ENCODE measurements at places on chromosomes 2 and 18.

DNA sequence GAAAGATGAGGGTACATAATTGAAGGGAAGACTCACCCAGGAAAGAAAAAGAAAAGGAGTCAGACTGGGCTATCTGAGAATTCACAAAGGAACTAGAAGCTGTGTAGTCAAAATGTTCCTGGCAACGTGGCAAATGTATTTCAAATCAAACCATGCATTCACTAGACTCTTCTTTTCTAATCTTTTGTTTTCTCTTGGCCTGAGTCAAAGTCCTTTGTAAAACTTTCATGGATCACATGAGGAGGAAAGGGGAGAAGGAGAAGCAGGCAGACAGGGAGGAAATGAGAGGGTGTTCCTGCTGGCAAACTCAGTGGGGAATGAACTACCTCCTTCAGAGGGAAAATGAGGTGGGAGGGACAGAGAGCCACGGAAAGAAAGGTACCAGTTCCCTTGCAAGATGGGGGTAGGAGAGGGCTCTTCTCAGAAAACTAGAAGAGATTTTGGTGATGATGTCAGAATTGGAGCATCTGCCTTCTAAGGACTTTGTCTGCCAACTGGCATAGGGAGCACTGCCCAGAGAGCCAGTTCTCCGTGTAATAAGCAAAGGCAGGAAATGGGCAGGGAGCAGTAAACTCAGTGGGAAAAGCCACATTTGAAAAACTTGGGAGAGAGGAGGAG is 51.4 kb downstream of the SLC8A1 start:
- DNase-seq: no peak

GRCh38 chr2:60504049-60504448 is 49.4 kb downstream of the BCL11A start:
- no peak for DNase-seq

- DNase-seq: no peak
Measured at GRCh38 chr2:190180313-190181122, 118.0 kb upstream of the MSTN start.

- no peak for DNase-seq
Measured at GRCh38 chr2:47297767-47298425, 105.1 kb upstream of the MSH2 start.

- DNase-seq: no peak
Measured at GRCh38 chr18:51621864-51622160, 424.3 kb upstream of the MEX3C start.

- DNase-seq: no peak
Measured at GRCh38 chr2:159714247-159714930, 2.1 kb downstream of the MARCHF7 start.

DNA sequence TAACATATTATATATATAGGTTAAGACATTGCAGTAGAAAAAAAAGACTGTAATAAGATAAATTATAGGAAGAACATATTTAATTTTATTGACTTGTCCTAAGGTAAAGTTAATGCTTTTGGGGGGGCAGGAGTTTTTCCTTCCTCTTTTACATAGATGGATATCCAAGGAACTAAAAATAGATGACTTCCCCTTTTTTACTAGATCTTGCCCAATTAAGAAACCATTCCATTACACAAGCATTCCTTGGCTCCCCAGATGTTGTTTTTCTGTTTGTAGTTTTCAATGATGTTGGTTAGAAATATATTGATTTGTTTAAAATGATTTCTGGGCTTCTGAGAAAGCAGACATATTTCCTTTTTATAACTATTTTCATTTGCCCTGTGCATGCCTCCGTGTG is 22.4 kb upstream of the PMAIP1 start:
- DNase-seq: no peak

GRCh38 chr18:48707636-48708296 is 168.9 kb downstream of the CTIF start:
- DNase-seq: no peak

- no peak for DNase-seq
Measured at GRCh38 chr2:19911808-19912509, 10.2 kb upstream of the TTC32 start.

- no peak for DNase-seq
Measured at GRCh38 chr2:147525819-147526489, 318.9 kb upstream of the ACVR2A start.

- DNase-seq: no peak
Measured at GRCh38 chr2:205964111-205964761, 121.7 kb downstream of the INO80D start.

GRCh38 chr18:14927701-14928100 is 179.7 kb downstream of the ANKRD30B start:
- no peak for DNase-seq

DNA sequence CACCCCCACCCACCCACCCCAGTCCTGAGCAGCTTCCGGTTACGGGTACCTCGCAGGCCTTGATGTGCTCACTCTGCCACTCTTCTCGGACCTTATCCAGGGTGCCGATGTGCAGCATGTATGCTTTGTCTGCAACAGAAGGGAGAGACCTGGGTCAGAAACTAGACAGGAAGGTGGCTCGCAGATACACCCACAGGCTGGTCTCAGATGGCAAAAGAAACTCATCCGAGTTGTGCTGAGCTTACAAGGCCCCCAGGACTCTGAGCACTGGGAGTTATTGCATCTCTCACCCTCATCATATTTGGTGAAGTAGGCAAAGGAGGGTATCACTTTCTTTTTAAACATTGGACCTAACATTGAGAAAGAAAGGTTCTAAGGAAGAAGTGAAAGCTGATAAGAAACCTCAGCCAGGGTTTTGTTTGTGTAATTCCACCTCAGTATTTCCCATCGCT is 30.6 kb upstream of the EPG5 start:
- peak; percentile 18 for DNase-seq

- DNase-seq: no peak
Measured at GRCh38 chr2:115389024-115389423, 946.6 kb downstream of the DPP10 start.

DNA sequence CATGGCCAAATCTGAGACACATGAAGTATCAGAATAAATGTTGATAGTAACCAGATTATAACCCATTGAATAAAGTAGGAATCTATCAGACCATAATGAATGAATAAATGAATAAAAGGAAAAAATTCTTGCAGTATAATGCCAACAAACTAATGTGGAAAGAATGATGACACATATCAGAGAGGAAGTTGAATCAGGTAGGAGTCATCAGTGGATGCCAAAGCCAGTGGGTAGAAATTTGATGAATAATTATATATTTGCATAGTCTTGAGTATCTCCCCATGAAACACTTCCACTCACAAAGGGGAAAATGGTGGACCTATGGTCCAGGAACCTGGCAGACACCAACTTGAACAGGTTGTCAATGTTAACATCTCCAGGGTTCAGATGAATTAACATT is 68.6 kb downstream of the GALNT3 start:
- no peak for DNase-seq

- no peak for DNase-seq
Measured at GRCh38 chr2:118737684-118738083, 109.8 kb downstream of the EN1 start.

DNA sequence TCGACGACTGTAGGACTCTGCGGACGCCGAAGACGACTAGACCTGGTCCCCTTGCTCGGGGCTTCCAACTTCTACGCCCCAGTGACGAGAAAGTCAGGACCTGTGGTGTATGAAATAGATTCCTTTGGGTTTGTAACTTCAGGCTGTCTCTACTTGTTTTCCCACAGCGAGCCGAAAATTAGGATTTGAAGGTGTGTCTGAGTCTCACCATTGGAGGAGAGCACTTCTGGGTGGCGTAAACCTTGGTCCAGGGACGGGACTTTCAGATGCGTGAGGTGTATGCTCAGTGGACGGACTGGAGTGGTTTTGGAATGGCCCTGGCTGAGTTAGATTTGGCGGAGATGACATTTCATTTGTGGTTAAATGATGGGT is 1.3 kb downstream of the BIRC6 start:
- no peak for DNase-seq

- no peak for DNase-seq
Measured at GRCh38 chr2:157894694-157895435, 18.7 kb upstream of the ACVR1 start.

GRCh38 chr2:37614061-37614738 is 57.2 kb downstream of the CDC42EP3 start:
- DNase-seq: no peak

- DNase-seq: no peak
Measured at GRCh38 chr2:62743506-62743905, 38.0 kb downstream of the EHBP1 start.

- DNase-seq: no peak
Measured at GRCh38 chr2:234841321-234842015, 110.3 kb upstream of the SH3BP4 start.

- no peak for DNase-seq
Measured at GRCh38 chr2:23967846-23968245, 27.6 kb downstream of the UBXN2A start.

DNA sequence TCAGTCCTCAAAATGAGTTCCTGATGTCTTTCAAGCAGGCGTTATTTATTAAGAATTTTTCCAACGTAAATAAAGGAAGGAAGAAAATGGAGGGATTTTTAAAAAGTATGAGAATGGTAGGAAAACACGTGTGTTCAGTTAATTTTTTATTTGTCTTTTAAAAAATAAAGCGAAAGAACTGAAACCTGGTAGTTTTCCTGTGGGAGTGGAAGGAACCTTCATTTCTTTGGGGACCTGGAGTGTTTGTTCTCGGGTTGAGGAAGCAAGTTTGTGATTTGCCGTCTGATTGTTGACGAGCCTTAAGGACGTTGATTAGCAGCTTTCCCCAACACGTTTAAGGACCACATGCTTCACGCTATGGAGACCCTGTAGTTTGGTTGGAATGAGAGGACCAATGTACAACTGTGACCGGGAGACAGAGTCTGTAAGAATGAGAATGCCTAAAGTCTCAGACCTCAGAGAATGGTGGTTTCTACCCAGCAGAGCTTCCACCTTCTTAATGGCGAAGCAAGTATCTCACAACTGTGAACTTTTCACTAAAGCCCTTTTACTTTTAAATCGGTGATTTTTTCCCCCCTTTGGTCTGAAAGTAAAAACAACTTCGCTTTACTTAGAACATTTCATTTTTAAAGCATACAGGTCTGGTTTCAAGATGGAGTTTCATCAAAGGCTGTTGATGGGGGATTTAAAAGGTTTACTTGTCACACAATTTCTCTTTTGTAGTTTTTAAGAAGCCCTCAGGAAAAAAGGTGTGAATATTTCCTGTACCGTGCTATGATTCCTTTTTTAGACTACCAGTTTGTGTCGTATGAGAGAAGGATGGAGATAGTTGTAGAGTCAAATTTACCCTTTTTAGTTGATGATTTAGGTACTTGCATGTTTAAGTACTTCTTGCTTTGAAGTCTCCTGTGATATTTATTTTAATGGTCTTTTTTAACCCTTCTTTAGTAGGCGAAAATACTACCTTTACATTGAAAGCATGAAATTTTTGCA is 1.4 kb downstream of the TTC39C start:
- DNase-seq: no peak

GRCh38 chr2:42929546-42930024 is 137.2 kb upstream of the HAAO start:
- DNase-seq: no peak

- DNase-seq: no peak
Measured at GRCh38 chr2:165699946-165700345, 94.1 kb downstream of the GALNT3 start.

DNA sequence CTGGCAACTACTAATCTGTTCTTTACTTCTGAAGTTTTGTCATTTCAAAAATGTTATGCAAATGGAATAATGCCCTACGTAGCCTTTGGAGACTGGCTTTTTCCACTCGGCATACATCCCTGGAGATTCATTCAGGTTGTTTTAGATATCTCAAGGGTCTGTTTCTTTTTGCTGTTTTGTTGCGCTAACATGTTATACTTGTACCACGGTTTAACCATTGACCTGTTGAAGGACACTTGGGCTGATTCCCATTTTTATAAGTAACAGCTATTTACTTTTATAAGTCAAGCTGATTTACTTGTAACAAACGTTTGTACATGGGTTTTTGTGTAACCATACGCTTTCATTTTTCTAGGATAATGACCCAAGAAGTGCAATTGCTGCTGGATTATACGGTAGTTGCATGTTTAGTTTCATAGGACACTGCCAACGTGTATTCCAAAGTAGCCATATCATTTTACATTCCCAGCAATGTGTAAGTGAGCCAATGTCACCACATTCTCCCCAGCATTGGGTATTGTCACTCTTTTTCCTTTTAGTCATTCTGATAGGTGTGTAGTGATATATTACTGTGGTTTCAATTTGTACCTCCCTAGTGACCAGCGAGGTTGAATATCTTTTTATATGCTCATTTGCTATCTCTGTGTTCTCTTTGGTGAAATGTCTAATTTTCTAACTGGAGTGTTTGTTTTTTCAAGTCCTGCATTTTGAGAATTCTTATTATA is 36.5 kb upstream of the STAT4 start:
- DNase-seq: no peak

- DNase-seq: no peak
Measured at GRCh38 chr2:47437287-47437686, 34.3 kb downstream of the MSH2 start.

DNA sequence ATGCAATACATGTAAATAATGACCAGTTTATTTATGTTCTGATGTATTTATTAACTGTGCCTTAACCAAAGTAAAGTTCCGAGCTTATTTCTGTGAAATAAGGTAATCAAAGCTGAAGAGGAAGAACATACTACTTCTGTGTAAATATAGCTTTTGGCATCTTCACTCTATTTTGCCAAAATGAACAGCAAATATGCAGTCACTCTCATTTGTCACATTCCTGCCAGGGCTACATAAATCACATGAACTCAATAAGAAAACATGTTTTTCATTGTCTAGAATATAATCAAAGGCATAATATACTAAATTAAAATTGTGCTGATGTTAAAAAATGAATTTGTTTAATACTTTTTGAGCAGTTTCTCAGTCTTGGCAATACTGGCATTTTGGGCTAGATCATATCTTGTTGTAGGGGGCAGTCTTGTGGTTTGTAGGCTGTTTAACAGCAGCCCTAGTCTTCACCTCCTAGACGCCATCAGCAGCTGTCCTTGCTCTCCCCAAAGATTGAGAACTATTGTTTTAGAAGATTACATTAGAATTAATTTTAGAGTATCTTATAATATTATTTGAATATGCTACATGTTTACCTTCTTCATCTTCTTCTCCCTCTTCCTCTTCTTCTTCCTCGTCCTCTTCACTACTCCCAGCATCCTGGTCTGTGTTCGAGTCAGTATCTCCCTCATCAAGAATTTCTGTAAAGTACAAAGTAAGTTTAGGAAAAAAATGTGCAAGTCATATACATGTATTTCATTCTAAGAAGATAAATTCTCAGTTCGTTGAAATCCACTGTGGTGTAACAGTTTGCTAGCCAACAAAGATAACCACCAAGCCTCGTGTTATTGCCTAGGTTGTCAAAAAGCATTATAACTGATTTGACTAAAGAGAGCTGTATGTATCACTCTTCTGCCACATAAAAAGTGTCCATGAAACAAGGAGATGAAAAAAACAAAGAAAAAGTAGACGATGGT is 41.5 kb downstream of the CWC22 start:
- no peak for DNase-seq

DNA sequence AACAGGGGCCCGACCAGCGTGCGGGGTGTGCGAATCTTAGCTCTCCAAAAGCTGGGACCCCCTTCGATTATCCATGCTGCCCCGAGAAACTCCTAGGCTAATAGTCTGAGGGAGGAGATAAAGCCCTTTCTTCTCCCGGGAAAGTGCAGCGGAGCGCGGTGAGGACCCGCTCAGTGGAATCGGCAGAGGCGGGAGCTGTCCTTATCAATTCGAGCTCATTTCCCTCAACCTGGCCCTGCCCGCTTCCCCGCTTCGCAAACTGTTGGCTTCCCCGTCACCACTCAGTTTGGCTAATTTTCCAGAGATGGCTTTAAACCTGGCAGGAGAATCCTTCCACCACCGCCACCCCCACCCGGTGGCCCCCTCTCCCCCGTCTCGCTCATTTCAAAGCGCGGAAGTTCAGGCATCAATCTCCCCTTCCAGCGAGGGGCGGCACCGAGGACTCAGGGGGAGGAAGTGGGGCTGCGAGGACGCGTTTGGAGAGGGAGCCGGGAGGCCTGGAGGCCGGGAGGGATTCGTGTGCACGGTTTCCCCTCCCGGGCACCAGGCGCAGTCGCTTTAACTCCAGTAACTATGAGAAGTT is 1.6 kb downstream of the KLHL14 start:
- no peak for DNase-seq

Measured in Jurkat, Clone E6-1 (cell line).